NCI-H1417 treated with DMSO at 0.1 percent for 48 hours (cell line): ENCODE measurements at places on chromosomes 1 and 21.

- DNase-seq = no peak
Measured at GRCh38 chr1:201525193-201525778, 13.6 kb upstream of the NAV1 start.

DNA sequence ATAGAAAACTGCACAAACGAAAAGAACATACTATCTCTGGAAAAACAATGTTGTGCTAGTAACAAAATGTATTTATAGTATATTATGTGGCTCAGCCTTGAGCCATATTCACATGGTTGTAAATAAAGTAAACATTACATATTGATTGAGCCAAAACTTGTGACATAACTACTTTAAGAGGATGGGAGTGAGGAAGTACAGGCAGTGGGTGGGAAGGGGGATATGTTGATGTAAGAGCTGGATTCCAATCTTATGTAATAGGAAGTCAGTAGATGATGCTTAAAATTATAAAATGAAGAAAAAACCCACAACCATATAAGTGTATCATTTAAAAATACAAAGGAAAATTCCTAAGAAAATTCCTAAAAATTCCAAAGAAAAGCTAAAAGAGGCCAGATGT is 42.7 kb downstream of the RHOU start:
- DNase-seq = no peak

- no peak for DNase-seq
Measured at GRCh38 chr1:60998786-60999185, 83.6 kb upstream of the NFIA start.

DNA sequence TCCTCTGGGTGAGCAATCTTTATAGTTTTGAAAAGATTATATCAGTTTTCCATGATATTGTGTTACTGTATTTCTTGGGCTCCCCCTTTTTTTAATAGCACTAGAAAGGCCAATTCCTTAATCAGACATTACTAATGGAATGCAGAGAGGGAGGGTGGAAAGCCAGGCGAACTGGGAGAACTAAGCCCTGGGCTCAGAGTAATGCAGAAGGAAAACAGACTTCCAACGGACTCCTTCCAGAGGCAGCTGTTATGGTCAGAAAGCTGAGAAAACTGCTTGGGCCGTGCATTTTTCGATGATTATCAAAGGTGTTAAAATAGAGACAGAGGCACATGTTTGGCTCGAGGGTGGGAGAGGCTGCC is 206.3 kb downstream of the FOXD2 start:
- no peak for DNase-seq

DNA sequence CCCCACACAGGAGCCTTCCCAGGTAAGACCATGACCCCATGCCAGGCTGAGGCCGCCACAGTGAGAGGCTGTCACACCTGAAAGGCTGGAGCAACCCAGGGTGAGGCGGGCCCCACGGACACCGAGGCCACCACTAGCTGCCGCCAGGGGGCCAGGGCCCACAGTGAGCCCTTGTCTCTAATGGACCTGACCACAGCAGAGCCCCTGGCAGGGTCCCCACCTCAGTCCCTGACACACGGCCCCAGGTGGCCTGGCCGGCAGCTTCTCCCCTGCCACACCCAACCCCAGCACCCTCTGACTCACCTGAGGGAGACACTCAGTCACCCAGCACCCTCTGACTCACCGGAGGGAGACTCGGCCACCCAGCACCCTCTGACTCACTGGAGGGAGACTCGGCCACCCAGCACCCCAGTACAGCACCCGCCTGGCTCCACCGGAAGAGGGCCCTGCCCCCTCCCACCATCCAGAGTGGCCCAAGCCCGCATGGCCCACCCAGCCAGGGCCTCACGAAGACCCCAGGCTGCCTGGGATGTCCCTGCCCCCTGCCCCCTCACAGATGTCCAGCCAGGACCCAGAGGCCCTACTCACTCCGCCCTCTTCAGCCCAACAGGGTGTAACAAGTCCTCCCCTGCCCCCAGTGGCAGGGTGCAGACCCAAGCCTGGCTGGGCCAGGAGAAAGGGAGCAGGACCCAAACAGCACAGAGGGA is 4.4 kb downstream of the DVL1 start:
- DNase-seq = no peak

- no peak for DNase-seq
Measured at GRCh38 chr1:67723620-67724019, 38.6 kb downstream of the GADD45A start.
